ENCODE measurements at places on chromosomes 5 and 9. TPM values are rescaled to one million over a fixed set of nuclear protein-coding genes. Genes with fewer than 3 reads are reported as not detected.

Gene PCDHB4
- 0.59 TPM for total RNA-seq

Gene PAPPA
- total RNA-seq = 17.1 TPM

Gene TRAF1
- total RNA-seq = 0.88 TPM

Gene SYK
- total RNA-seq = 7.4 TPM

DNA sequence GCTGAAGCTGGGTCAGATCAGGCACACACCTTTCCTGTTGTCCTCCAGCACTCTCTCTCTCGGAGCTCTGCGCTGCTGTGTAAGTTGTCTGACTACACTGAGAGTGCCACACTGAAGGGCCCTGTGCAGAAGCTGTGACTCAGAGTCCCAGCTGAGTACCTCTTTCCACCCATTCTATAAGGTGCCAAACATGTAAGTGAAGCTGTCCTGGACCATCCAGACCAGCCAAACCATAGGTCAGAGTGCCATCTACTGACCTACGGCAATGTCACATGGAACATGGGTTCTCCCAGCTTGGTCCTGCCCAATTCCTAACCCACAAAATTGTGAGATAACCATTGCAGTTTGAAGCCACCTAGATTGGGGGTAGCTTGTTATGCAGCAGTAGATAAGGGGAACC lies 68.2 kb downstream of the ADCY2 start:
- DNase-seq = no peak
- H3K36me3 ChIP-seq = no peaks in the 10 kb centered on the region
- no peak overlapping the region for H3K4me3 ChIP-seq
- no peaks in the 10 kb centered on the region for H3K4me1 ChIP-seq
- no peak overlapping the region for H3K27ac ChIP-seq

GRCh38 chr9:1490341-1491232 lies 440.4 kb downstream of the DMRT2 start:
- no peak overlapping the region for H3K4me3 ChIP-seq
- no peaks in the 10 kb centered on the region for H3K4me1 ChIP-seq
- H3K27ac ChIP-seq = no peak overlapping the region
- H3K36me3 ChIP-seq = no peaks in the 10 kb centered on the region
- DNase-seq = no peak

DNA sequence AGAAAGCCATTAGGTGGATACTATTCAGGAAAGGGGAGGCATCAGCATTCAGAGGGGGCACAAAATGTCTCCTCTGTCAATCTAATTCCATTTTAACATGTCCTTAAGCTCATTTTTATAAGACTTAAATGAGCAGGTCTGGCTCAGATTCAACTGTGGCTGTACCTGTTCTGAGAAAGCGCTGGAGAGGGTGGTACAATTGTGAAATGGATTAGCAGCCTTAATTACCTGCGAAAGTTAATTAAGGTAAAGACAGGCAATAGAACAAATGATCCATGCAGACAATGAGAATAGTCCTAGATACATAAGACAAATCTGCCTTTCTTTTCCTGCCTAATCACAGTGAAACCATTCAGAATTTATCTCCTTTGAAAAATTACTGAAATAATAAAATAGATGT lies 96.2 kb downstream of the TAF11L14 start:
- H3K4me1 ChIP-seq = no peaks in the 10 kb centered on the region
- no peak for DNase-seq
- H3K27me3 ChIP-seq = no peaks in the 10 kb centered on the region
- no peak overlapping the region for H3K27ac ChIP-seq
- H3K36me3 ChIP-seq = no peaks in the 10 kb centered on the region

- DNase-seq = no peak
- H3K27me3 ChIP-seq = no peaks in the 10 kb centered on the region
- H3K4me3 ChIP-seq = no peak overlapping the region
- peaks cover 9% of the 10 kb centered on the region for H3K4me1 ChIP-seq
- no peaks in the 10 kb centered on the region for H3K36me3 ChIP-seq
Observed at GRCh38 chr5:150043657-150044328, 42.6 kb downstream of the CSF1R start.

DNA sequence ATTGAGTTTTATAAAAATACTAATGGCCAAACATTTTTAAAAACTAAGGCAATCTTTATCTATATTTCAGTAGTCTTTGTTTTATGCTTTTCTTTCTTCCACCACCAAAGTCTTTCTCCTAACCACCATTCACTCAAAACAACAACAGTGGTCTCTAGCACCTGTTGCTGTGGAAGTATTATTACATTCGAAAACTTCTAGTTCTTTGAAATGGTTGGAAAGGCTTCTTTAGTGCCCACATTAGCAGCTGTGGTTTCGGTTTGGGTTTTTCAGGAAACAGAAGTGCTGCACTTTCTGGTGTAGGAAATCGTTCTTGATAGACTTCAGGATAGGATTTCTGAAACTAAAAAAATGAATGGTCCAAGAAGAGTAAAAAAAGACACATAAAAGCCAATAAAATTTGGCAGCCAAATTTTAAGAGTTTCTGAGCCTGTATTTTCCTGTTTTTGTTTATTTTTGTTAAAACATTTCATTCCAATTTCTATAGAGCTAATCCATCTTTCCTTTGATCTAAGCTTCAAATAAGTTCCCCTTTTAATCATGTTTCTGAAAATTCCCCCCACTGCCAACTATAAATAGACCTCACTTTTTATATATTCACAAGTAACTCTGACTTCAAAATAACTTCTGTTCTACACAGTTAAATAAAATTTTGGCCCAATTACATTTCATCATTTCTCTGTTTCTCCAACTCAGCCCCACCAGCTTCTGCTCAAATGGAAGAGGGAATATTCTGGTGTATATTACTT lies 102.2 kb downstream of the DEPDC1B start:
- no peaks in the 10 kb centered on the region for H3K27me3 ChIP-seq
- H3K4me3 ChIP-seq = no peak overlapping the region
- no peaks in the 10 kb centered on the region for H3K4me1 ChIP-seq
- DNase-seq = no peak
- H3K27ac ChIP-seq = no peak overlapping the region

DNA sequence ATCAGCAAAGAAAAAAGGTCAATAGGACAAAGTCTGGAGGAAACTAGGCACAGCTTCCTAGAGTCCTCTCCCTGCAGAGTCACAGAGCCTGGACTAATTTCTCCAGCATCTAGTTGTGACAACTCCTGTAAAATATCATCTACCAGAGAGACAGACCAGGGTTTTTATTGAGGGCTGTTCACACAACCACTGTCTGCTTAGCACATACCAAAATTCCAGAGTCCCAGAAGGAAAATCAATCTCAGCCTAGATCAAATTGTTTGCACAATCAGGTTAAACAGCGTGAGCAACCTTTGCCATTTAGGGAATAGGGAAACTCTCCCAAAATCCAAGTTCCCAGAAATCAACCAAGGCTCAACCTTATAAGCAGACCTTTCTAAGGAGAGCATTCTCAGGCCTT lies 190.3 kb downstream of the SYK start:
- no peaks in the 10 kb centered on the region for H3K27me3 ChIP-seq
- H3K27ac ChIP-seq = no peak overlapping the region
- no peak for DNase-seq
- H3K4me3 ChIP-seq = no peak overlapping the region
- H3K4me1 ChIP-seq = no peaks in the 10 kb centered on the region

- no peak overlapping the region for H3K4me3 ChIP-seq
- H3K36me3 ChIP-seq = no peaks in the 10 kb centered on the region
- no peaks in the 10 kb centered on the region for H3K4me1 ChIP-seq
Observed at GRCh38 chr5:108320231-108320630, 61.7 kb downstream of the FBXL17 start.

GRCh38 chr5:10157085-10157669 lies 92.5 kb downstream of the ATPSCKMT start:
- no peaks in the 10 kb centered on the region for H3K36me3 ChIP-seq
- no peak overlapping the region for H3K4me3 ChIP-seq
- H3K27ac ChIP-seq = no peak overlapping the region
- no peaks in the 10 kb centered on the region for H3K27me3 ChIP-seq
- H3K4me1 ChIP-seq = no peaks in the 10 kb centered on the region

Measured in uterus (tissue), 4 donors.